ENCODE measurements at places on chromosomes 7 and 10. TPM values are rescaled to one million over a fixed set of nuclear protein-coding genes. Genes with fewer than 3 reads are reported as not detected.

The UCN3 gene
- not detected for total RNA-seq

The EGFR gene
- total RNA-seq = not detected

DNA sequence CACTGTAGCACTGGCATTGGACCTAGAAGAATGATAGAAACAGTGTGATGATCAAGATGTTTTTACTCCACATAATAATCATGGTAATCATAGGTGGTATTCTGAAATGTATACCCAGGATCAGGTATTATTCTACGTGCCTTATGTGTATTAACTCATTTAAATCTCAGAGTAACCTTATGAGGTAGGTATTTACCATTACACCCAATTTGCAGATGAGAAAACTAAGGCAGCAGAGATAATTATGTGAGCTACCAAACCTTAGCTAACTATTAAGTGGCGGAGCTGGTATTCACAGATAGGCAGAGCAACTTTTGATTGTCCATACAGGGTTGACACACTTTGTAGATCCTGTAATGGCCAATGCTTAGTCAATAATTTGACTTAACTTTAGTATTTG lies 2.5 kb downstream of the CAMK1D start:
- DNase-seq = no peak

DNA sequence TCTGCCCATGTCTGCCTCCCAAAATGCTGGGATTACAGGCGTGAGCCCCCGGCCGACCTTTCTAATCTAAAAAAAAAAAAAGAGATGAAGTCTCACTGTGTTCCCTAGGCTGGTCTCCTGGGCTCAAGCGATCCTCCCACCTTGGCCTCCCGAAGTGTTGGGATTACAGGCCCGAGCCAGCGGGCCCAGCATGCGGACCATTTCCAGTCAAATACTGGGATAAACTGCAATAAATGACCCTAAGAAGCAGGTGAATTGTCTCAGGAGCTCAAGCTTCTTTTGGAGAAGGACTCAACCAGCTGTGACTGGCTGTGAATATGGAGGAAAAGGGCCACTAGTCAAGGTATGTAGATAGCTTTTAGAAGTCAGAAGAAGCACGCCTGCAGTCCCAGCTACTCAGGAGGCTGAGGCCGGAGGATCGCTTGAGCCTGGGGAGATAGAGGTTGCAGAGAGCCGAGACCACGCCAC lies 550 bp upstream of the CREM start:
- no peak for DNase-seq

DNA sequence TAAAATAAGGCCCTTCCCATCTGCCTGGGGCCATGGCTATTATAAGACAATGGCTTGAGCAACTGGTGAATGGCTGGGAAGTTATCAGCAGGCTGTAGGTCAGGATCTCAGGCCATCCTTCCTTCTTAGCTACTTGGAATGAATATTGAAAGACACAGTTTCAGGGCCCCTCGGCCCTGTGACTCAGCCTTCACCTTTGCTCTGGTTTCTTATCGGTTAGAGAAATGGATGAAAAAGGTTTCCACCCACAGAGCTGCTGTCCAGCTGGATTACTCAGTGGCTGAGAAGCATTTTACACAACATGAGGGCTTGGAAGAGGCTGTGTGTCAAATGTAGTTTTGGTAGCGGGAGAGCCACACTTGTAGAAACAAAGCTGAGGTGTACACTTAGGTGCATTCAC lies 9.4 kb downstream of the ACSL5 start:
- DNase-seq = no peak

DNA sequence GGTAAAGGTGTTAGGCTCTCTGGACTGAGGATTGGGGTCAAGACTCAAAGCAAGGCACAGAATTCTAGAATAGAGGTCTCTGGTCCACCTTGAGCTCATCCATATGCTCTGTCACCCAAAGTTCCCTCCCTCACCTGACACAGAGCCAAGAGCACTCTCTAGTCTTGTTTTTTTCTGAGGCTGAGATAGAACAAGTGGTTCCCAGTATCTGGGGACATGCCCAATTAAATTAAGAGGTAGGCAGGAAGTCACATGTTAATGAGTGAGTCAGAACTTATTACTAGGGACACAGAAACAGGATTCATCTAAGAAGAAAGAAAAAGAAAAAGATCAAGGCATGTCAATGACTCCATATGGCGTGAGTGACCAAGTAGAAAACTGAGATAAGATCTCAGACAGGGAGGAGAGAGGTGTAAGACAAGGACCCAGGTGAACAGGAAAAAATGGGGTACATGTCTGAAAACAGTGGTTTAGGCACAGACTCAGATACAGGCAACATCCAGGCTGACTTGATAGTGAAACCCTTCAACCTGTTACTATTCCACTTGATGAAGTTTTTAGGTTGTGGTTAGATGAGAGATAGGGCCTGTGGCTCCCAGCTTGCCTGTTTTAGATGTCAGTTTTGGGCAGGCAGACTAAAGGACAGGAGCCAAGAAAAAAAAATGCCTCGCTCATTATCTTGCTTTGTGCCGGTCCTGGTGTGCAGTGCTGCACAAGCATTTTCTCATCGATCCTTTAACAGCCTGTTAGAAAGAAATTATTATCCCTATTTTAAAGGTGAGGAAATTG lies 609.9 kb downstream of the CCSER2 start:
- DNase-seq = no peak

GRCh38 chr7:2420216-2420933 lies 17.0 kb downstream of the CHST12 start:
- DNase-seq = no peak
